ENCODE measurements at places on chromosomes 7 and 10.

GRCh38 chr7:38744746-38745145 lies 113.6 kb upstream of the AMPH start:
- no peak for DNase-seq

DNA sequence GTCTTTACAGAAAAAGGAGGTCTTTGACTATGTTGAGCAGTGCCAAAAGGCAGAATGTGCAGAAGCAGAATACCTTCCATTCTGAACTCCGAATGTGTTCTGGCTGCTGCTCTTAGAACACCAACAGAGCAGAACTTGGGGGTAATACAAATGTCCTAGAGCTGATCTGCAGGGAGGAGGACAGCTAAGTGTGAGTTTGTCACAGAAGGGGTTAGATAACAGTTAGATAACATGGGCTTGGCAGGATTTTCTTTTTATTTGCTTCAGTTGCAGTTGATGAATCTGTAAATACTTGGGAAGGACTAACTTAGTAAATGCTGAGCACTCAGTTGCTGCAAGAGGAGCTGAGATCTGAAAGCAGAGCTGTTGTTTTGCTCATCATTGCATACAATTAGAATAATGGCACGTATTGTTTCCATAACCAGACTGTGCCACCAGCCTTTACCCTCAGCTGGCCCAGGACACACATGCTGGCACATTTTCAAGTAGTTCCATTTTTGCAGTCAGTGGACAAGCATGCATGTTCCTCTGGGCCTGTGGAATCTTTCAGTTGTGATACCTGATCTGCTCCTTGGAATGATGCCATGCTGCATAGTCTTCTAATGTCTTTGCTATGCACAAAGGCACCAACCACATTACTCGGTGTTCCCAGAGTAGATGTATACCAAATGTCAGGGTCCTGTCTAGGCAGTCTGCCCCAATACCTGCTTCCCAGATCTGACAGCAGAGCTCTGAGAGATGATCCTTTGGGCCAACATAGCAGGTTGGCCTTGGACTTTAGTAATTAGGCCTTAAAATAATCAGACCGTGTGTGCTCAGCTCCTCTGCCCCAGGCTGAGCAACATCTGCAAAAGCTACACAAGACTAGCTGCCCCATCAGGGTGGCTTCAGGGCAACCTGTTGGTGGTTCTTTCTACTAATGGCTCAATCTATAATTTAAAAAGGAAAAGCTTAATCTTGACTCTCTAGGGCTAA lies 55.7 kb downstream of the GSDME start:
- no peak for DNase-seq

DNA sequence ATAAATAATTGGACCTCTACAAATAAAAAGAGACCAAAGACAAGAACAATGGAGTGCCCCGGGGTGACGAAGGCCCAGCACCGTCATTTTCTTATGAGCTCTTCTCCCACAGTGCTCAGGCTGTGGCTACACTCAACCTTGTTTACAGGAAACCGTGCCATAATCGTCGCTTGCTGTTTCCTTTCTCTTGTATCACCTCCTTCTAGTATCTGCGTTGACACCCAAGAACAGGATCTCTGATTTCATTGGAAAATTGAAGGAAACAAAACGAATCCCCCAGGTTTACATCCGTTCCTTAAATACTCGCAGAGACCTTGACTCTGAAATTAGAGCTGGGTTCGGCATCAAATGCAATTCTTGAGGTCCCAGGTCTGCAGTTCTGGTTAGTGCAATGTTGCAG lies 1.7 kb upstream of the IGFBP3 start:
- no peak for DNase-seq

DNA sequence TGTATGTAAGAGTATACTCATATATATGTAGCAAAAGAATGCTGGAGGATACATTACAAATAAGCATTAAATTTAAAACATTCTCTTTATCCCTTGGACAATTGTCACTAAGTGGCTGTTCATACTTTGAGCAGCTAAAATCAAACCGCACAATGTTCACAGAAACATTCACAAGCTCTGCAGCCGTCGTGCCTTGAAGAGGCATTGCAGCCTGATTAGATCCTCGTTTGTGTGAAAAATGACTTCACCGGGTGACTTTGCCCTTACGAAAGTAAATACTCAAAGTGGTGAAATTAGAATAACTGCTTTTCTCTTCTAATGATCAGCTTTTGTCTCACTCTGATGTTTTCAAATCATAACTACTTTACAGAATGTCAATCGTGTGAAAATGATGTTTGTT lies 319.0 kb downstream of the GFRA1 start:
- no peak for DNase-seq

- no peak for DNase-seq
Measured at GRCh38 chr10:114665406-114665805, 7.3 kb upstream of the ABLIM1 start.

Data from central memory CD8-positive, alpha-beta T cell (primary cell).